ENCODE measurements at places on chromosomes 1 and 21.

DNA sequence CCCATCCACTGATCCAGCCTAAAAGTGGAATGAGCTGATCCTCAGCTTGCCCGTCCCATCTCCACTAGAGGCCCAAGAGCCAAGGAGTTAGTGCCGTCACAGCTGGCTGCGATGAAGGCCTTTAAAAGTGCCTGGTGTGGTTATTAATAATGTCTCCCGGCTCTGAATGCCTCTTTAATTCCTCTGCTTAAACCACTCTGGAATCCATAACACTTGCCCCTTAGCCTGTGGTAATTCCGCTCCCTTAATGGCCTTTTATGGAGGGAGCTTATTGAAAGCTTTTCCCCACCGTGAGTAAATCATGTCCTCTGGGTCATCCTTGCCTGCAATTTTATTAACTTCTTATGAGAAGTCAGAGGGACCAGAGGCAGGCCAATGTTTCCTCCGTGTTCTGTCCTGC is 55.4 kb downstream of the UBIAD1 start:
- DNase-seq, result no peak

DNA sequence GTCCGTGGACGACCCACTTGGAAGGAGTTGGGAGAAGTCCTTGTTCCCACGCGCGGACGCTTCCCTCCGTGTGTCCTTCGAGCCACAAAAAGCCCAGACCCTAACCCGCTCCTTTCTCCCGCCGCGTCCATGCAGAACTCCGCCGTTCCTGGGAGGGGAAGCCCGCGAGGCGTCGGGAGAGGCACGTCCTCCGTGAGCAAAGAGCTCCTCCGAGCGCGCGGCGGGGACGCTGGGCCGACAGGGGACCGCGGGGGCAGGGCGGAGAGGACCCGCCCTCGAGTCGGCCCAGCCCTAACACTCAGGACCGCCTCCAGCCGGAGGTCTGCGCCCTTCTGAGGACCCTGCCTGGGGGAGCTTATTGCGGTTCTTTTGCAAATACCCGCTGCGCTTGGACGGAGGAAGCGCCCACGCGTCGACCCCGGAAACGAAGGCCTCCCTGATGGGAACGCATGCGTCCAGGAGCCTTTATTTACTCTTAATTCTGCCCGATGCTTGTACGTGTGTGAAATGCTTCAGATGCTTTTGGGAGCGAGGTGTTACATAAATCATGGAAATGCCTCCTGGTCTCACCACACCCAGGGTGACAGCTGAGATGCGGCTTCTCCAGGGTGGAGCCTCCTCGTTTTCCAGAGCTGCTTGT is 32.4 kb downstream of the PRMT2 start:
- peak; percentile 39 for DNase-seq

- DNase-seq, result no peak
These were observed 44.7 kb downstream of the YARS1 start for GRCh38 chr1:32772281-32773017.

GRCh38 chr1:115265099-115265498 is 73.0 kb downstream of the NGF start:
- DNase-seq, result no peak

DNA sequence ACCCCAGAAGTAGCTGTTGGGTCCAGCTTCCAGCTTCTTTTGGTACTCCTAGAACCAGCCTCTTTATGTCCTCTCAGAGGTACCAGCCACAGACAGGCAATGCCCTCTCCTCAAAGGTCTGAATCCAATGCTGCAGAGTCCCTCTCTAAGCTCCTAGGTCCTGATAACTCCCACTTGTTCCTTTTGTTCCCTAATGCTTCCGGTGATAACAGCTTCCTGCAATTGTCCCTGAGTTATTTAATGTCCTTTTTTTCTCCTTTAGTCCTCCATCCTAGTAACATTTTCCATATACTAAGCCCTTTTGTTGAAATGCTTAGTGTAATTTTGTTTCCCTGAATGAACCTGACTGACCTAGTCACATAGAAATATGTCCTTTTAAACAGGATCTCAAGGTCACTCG is 201.7 kb upstream of the BEND5 start:
- DNase-seq, result no peak

- peak; percentile 74 for DNase-seq
These were observed at the start of gene ZNF644 for GRCh38 chr1:91021686-91022517. TSS of gene ZNF644 (minus strand) at chr1:91022035. CDS start at chr1:90982353, 39,682 bp downstream.

DNA sequence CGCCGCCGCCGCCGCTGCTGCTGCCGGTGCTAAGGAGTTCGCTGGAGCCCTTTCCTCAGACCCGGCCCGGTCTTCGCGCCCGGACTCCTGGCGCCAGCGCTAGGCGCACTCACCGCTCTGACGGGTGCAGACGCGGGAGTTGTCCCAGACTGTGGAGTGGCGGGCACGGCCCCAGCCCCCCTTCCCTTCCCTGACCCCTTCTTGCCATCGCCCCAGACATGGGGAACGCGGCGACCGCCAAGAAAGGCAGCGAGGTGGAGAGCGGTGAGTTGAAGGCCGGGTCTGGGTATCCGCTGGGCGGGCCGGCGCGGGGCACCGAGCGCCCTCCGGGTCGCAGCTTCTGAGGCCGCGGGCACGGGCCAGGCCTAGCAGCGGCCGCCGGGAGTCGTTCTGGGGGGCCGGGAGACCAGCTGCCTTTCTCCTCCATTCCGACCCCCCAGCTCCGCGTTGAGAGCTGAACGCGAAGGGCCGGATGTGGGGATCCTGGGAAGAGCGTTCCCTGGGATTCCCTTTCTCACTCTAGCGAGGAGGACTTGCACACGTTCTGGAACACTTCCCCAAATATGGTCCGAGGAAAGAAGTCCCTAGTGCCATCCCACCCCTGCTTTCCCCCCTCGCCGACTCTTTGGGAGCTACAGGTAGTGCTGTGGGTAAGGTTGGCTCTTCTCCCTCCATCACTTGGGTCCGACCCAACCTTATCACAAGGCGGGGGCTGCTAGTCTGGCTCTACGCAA is 65.8 kb upstream of the PRKACB start:
- no peak for DNase-seq

DNA sequence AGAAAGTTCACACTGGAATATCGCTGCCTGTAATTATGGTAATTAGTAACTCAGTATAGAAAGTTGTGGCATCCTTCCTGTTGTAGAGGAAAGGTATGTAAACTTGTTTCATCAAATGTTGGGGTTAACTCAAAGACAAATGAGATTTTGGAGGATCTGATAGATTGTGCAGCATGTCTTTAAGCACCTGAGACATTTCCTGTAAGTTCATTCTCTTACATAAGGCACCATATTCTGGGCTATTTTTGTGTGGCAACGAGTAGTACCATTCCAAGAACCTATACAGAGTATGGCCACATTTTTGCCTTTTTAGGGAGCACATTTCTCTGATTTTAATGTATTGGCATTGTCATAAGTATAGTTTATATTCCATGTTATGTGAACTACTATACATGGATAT is 88.8 kb downstream of the CDC14A start:
- no peak for DNase-seq

Data from GM12891 (cell line).